ENCODE measurements at places on chromosomes 11 and 22.

GRCh38 chr22:34017205-34017604, 96.9 kb upstream of the LARGE1 start:
- no peak for DNase-seq

- no peak for DNase-seq
These were observed 25.7 kb upstream of the MICAL3 start for GRCh38 chr22:18050065-18050464.

- no peak for DNase-seq
These were observed 16.2 kb downstream of the CAPN5 start for GRCh38 chr11:77082838-77083565.

GRCh38 chr11:96316869-96317268, 26.1 kb downstream of the MAML2 start:
- DNase-seq, result no peak

DNA sequence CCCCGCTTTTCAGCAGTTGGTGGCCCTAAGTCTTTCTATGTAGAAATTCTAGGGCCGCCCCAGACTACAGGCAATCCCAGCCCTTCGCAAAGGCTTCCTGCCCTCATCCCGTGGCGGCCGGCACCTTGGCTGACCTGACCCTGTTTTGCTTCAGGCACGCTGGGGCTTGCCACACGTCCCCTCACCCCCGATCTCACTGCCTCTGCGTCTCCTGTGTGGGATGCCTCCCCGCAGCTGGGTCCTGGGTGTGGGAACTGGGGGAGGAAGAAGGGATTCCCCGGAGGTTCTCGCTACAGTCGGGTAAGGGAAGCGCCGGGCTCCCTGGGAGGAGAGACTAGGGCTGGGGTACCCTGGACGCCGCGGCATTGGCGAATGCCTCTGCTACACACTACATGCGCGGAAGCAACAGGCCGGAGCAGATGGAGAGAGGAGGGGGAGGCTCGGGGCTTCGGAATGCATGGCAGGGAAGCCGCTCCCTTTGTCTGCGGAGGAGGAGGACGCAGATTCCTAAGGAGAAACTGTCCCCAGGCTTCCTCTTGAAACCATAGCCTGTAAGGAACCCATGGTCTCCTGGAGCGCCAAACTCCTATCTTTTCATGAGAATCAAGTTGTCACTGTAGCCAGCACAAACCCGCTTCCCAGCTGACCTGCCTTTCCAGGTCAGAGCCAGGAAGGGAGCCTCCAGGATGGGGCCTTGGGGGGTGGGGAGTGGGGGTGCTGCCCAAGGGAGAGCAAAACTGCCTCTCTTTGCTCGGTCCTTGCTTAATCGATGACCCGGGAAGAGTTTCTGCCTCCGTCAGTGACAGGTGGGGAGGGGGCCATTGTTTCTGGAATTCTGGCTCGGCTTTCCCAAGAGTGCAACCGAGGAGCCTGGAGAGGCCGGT, 1.4 kb downstream of the DTX4 start:
- DNase-seq, result peak; percentile 44

- DNase-seq, result no peak
These were observed 98.3 kb downstream of the NCAM1 start for GRCh38 chr11:113059548-113059947.

DNA sequence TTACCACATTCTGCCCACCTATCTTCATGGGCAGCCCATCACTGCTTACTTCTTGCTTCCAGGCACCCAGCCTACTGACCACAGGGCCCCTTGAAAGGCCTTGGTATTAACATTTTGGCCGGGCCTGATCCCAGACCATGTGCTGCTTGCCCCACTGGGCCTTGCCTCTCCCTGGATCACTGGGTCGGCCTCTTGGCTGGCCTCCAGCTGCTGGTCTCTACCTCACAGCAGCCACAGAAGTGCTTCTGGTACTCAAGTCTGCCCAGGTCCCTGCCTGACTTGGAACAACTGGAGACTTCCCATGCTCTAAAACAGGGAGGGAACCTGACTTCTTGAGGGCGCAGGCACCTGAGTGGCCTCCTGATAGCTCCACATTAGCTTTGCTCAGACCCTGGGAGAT, 63.6 kb downstream of the THAP12 start:
- DNase-seq, result no peak

GRCh38 chr11:1204381-1205101, 18.3 kb upstream of the MUC5B start:
- no peak for DNase-seq

GRCh38 chr11:104410336-104410735, 246.4 kb upstream of the PDGFD start:
- no peak for DNase-seq

DNA sequence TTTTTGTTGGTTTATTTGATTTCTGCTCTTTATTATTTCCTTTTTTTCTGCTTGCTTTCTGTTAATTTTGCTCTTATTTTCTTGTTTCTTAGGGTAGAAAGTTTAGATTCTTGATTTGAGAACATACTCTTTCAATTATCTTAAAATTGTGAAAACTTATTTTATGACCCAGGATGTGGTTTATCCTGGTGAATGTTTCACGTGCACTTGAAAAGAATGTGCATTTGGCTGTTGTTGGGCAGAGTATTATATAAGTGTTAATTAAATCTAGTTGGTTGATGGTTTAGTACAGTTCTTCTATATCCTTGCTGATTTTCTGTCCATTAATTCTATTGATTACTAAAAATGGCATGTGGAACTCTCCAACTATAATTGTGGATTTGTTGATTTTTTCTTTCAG, 66.9 kb upstream of the NARS2 start:
- DNase-seq, result no peak

DNA sequence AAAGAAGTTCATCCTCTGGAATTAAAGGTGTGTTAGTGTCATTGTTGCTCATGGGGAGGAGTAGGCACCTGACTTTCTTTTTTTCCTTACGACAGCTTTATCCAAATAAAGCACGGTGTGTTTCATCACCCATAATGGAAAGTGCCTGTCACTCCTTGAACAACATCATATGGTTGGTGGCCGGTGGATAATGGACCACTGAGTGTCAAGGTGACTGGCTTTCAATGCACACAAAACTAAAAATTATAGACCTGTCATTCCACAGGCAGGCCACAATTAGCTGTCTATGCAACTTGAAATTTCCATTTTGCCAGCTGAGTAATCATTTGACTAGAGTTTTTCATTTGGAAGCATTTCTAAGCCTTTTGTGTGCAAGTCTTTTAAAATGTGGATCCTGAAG, 45.0 kb upstream of the MPPED2 start:
- no peak for DNase-seq

DNA sequence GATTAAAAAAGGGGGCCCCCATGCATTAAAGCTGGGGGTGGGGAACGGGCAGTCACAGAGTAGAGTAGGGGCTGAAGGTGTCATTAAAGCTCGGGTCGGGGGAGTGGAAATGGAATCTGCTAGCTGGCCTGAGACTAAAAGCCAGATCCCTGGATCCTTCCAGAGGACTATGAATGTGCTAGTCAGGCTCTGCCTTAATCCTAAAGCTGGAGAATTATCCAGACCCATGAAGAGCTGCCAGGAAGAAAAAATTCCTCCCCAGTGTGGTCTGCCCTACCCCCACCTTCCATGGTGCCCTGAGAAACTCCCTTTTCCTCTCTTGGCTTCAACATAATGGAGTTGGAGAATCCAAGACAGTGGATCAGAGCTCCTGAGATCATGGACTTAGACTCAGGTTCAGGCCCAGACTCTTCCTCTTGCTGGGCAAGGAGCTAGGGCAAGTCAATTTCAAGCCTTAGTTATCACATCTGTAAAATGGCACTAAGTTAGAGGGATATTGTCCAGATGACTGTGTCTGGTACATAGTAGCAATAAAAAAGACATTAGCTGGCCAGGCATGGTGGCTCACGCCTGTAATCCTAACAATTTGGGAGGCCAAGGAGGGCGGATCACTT, 24.0 kb upstream of the SMTN start:
- no peak for DNase-seq

- DNase-seq, result no peak
These were observed 81.9 kb upstream of the RCN1 start for GRCh38 chr11:32008880-32009551.

DNA sequence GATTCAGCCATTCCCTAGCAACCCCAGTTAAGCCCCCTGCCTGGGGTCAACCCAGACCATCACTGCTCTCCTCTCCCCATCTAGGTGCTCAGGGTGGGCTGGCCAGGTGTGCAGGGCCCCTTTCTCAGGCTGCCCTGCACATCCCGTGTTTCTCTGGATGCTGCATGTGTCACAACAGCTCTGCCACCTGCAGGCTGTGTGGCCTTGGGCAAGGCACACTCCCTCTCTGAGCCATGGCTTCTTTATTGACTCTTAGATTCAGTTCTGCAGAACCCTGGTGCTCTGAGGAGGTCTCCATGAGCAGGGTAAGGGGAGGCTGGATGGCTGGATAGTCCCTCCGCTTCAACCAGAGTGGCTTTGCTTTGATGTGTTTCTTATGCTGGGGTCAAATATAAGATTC, 24.6 kb downstream of the RPS6KA4 start:
- DNase-seq, result no peak

DNA sequence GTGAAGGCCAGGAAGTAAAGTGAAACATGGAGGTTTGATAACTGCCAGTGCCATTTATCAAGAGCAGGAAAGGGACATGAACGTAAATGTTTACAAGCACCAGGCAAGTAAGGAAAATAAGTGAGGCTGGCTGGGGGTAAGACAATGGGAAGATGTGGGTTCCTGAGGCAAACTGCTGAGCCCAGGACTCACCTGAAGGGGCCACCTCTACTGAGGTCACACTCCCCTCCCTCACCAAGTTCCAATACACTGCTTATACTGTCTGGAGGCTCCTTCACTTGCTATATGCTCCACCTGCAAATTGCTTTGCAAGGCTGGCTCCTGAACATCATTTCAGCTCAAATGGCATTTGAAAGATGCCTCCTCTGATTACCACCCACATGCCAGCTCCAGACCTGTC, 10.3 kb upstream of the ZC3H12C start:
- no peak for DNase-seq

DNA sequence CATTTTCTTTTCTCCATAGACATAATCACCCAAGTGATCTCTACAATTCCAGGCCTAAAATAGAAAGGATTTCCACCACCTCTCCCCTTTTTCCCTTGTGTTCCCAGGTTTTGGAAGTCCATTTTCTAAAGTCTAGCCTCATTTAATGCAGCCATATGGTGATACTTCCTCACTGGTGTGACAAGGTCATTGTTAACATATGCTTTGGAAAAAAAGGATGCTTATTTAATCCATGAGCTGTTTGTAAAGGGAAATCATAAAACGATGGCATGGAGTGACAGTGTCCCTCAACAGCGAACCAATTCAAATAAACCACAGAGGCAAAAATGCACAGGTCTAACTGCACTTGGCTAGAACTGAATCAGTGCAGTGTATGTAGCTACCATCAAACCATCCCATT, 26.6 kb downstream of the GRIA4 start:
- no peak for DNase-seq

- no peak for DNase-seq
These were observed 30.1 kb upstream of the FIBIN start for GRCh38 chr11:26963764-26964163.

DNA sequence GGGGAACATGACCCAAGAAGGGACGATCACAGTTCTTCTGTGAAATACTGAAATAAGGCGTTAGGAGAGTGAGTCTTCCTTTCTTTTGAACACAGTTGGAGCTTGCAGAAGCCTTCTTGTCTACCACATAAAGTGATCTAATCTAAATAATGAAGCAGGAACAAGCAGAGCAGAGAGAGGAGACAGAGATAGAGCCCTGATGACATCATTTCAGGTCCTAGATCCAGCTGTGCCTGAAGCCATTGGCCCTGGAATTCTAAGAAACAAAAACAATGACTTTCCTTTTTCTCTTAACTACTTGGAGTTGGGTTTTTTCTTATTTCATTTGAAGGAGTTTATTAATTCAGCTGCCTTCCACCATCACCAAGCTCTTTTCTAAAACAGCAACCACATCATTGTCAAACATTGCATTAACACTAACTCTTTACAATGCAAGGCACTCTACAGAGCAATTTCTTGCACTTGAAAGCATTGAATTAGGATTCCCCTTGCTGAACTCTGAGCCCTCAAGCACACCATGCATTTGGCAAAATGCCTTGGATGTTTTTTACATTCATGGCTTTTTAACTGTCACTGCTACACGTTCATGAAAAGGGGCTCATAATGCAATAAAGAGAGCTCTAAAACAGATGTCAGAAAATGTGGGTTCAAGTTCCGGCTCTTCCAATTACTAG, 117.2 kb upstream of the TIMP3 start:
- DNase-seq, result no peak

GRCh38 chr11:10725907-10726253, 25.2 kb upstream of the CTR9 start:
- DNase-seq, result no peak

- DNase-seq, result peak; percentile 3
These were observed 737 bp downstream of the BCL2L13 start for GRCh38 chr22:17639247-17639741.

GRCh38 chr11:131674051-131674755, 303.8 kb downstream of the NTM start:
- DNase-seq, result peak; percentile 80

DNA sequence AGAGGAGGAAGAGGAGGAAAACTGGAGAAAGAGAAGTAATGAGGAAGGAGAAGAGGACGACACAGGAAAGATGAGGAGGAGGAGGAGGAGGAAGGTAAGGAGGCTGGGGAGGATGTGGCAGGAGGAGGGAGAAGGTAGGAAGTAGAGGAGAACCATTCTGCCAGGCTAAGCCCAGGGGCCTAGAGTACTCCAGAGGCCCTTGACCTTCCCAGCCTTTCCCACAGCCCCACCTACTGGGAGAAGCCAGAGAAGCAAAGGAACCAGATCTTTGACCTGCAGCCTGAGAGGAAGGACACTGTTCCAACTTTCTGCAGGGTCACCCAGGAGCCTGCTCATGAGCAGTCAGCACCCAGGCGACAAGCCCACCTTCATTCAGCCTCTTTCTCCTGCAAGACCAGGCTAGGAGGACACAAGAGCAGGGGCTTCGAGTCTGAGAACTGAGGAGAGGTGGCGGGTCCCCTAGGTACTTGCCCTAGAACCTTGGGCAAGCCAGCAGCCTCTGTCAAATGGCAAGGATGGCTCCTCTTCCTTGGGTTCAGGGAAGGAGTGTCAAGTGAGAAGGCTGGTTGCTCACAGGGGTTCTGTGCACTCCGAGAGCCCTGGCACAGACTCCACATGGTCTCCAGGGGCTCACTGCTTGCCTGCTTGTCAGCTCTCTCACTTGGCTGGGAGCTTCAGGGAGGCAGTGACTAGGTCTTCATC, 27.9 kb upstream of the OAF start:
- DNase-seq, result no peak

DNA sequence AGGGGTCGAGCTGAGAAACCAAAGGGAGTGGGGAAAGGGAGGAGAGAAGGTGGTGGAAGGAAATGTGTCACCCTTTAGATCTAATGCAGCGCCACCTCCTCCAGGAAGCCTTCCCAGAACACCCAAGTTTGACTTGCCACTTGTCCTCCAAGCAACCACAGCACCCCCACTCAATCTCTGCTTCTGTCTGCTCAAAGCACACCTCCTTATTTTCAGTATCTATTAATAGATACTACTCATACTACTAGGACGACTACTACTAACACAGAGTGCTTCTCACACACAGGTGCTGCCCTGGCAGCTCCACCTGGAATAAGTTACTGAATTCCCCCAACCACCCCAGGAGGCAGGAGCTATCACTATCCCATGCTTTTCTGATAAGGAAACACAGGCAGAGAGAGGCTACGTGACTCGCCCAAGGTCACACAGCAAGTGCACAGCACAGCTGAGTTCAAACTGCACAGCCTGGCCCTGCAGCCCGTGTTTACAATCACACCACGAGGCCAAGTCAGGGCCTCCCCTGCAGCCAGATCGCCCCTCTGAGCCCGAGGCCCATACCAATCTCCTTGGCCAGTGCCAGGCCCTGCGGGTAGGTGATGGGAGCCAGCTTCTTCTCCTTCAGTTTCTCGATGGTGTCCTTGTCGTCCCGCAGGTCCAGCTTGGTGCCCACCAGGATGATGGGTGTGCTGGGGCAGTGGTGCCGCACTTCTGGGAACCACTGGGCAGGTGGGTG, 13.2 kb downstream of the RAC2 start:
- DNase-seq, result no peak
